HT1080 (cell line): ENCODE measurements at places on chromosomes 2 and 18. TPM values are rescaled to one million over a fixed set of nuclear protein-coding genes. Genes with fewer than 3 reads are reported as not detected.

The LTBP1 gene
- total RNA-seq, result 28.6 and 40.5 TPM in 2 replicates

The CKAP2L gene
- total RNA-seq, result 21.1 and 33.7 TPM in 2 replicates

The STPG4 gene
- 0.10 and 0.70 TPM in 2 replicates for total RNA-seq

The CASP10 gene
- 1.5 and 2.0 TPM in 2 replicates for total RNA-seq

The AKAIN1 gene
- total RNA-seq, result not detected in 2 replicates

The TMEM17 gene
- 3.9 and 4.1 TPM in 2 replicates for total RNA-seq

The ATF2 gene
- 23.6 and 29.8 TPM in 2 replicates for total RNA-seq

The RNF125 gene
- total RNA-seq, result 2.1 and 2.3 TPM in 2 replicates

The TRIB2 gene
- total RNA-seq, result 15.1 and 16.6 TPM in 2 replicates

The DSG1 gene
- not detected in 2 replicates for total RNA-seq

The SLC19A3 gene
- total RNA-seq, result not detected in 2 replicates

DNA sequence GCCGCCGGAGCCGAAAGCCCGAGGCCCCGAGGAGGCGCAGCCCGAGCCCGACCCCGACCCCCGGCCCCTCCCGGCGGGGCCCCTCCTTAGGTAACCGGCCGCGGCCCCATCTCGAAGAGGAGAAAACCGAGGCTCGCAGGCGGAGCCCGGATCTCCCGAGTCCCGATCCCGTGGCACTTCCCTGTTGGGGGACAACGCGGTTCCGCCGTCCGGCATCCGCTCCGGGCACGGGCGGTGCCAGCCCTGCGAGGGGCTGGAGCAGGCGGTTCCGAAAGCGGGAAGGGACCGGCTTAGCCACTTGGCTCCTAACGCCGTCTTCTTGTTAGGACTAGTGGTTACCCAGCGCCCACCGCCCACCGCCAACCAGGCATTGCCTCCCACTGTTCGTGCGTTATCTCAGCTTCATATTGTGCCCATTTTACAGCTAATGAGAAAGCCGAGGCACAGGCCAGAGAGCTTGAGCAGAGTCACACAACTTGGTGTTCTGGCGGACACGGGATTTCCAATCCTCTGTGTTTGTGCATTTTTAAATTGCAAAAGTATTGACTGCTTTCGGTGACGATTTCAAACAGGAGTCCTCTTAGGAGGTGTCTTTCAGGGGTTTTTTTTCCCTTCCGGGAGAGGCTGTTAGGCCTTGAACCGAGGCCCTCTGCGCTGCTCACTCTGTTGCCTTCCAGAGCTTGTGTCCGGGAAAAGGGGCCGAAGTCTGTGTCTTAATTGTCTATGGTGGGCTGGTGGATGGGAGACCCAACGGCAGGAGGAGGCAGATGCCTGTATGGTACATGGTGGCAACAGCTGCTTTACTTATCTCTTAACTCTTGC lies 562 bp downstream of the CENPA start:
- peak; percentile 18 for DNase-seq

GRCh38 chr18:58541789-58542425 lies 87.0 kb downstream of the ALPK2 start:
- DNase-seq, result peak; percentile 99

- peak; percentile 94 for DNase-seq
Observed at GRCh38 chr18:22822024-22822423, 111.1 kb upstream of the RBBP8 start.

DNA sequence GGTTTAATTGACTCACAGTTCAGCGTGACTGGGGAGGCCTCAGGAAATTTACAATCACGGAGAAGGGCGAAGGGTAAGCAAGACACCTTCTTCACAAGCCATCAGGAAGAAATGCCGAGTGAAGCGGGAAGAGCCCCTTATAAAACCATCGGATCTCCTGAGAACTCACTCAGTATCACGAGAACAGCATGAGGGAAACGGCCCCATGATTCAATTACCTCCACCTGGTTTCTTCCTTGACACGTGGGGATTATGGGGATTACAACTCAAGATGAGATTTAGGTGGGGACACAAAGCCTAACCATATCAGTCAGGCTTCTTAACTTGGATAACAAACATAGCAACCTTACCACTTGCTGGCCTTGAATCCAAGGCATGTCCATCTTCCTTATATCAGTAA lies 289.0 kb upstream of the STON1 start:
- DNase-seq, result no peak

DNA sequence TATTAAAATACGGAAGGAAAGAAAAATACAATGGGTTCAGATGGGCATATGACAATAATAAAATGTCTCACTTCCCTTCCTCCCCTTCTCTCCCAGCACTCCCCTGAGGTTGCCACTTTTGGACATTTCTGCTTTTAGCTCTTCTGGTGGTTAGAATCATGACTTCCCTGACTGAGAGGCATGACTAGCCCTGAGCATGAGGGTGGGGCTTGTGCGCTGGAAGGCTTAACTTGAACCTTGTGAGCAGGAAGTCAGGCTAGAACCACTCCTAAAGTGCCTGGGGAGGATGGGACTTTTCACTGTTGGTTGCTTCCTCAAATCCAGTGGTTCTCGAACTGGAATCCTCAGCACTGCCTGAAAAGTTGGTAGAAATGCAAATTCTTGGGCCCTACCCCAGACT lies 19.7 kb upstream of the ARHGAP25 start:
- DNase-seq, result peak; percentile 25

DNA sequence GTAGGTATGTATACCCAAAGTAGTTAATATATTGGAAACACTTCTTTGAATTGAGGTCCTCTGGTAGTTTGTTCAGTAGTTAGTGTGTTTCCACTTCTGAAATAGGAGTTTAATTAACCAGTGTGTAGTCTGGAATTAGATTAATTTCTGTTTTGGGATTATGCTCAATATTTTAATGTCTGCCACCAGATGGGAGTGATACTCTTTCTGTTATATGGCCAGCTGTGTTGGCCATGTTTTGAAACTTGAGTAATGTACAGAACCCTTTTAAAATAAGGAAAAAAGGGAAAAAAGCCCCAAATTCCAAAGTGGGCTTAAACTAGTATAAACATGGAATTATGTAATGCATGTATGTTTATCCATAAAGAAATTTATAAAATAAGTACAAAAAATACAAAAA lies 147.7 kb downstream of the CTNNA2 start:
- DNase-seq, result no peak

DNA sequence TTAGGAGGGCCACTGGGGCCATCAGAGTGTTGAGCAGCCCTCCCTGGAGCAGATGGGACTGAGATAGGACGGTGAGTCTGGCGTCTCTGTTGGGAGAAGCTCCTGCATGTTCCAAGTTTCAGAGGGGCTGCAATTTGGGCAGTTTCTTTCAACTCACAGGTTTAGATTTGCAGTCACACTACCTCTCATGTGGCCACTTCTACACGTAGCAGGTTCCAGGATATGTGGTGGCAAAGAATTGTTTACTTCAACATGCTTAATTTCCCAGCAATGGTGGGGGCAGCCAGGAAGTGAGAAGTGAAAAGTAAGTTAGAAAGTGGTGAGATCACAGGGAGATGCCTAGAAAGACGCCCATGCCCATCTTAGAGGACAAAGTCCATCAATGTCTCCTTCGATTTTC lies 9.3 kb downstream of the NCK2 start:
- DNase-seq, result no peak

DNA sequence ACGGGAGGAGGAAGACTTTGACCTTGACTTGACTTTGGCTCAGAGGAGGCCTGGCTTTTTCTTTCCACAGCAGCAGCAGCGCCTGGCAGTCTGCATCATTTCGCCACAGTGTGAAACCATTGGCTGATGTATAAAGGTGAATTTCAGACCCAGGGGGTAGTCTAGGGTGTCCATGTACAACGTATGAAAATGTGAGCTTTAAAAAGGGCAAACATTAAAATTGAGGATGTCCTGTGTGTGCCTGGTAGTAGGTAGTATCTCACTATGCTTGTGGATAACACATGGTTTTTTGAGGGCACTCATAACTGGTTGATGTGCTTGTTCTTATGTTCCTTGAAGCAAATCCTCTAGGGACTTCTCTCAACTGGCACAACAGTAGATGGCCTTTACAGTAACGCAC lies 86.1 kb downstream of the LPIN1 start:
- DNase-seq, result no peak

- DNase-seq, result no peak
Observed at GRCh38 chr18:61572871-61573270, 239.6 kb downstream of the CDH20 start.

GRCh38 chr2:220221992-220222391 lies 594.6 kb downstream of the SLC4A3 start:
- no peak for DNase-seq

- DNase-seq, result peak; percentile 30
Observed at GRCh38 chr2:102418421-102418961, 4.5 kb upstream of the IL18RAP start.

GRCh38 chr2:121346407-121346806 lies 61.4 kb upstream of the TFCP2L1 start:
- no peak for DNase-seq

DNA sequence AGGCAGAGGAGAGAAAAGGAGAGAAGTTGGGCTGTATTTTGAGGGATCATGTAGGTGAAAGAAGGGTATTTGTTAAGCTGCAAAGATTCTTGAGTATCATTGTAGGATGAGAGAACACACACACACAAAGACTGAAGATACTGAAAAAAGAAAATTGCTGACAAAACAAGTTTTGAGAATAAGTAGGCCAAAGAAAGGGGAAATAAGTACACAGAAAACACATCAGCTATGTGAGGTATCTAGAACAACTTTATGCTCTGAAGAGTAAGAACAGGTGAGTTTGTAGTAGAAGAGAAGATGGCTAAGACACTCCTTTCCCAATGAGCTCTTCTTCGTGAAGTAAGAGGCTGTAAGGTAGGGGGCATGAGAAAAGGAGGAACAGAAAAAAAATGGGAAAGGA lies 28.2 kb downstream of the METTL8 start:
- DNase-seq, result no peak
